CD4-positive, alpha-beta T cell treated with Interleukin-1 beta for 1 hour (primary cell): ENCODE measurements at places on chromosomes 2 and 18.

- DNase-seq, result no peak
These were observed 30.4 kb downstream of the INPP4A start for GRCh38 chr2:98474979-98475632.

- peak; percentile 12 for DNase-seq
These were observed 3.9 kb upstream of the MLPH start for GRCh38 chr2:237483018-237483731.

GRCh38 chr18:37289423-37289822 is 276.2 kb downstream of the CELF4 start:
- no peak for DNase-seq

- no peak for DNase-seq
These were observed 75.3 kb upstream of the NPAS2 start for GRCh38 chr2:100744589-100744988.

DNA sequence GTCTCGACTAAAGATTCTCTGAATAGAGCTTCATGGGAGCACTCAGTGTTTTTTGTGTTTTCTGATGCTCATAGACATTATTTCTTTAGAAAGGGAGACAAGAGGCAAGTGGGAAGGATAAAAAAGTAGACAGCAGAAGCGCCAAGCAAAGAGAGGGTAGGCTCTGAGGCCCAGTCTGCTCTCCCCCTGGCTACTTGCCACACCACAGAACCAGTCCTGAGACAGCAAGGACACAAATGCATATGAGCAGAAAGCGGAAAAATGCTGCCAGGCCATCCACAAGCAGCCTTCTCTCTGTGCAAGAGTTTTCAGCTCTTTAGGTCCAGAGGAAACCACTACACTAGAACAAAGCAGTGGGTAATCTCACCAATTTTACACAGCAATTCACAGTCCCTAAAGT is 285.4 kb downstream of the ZNF521 start:
- no peak for DNase-seq

DNA sequence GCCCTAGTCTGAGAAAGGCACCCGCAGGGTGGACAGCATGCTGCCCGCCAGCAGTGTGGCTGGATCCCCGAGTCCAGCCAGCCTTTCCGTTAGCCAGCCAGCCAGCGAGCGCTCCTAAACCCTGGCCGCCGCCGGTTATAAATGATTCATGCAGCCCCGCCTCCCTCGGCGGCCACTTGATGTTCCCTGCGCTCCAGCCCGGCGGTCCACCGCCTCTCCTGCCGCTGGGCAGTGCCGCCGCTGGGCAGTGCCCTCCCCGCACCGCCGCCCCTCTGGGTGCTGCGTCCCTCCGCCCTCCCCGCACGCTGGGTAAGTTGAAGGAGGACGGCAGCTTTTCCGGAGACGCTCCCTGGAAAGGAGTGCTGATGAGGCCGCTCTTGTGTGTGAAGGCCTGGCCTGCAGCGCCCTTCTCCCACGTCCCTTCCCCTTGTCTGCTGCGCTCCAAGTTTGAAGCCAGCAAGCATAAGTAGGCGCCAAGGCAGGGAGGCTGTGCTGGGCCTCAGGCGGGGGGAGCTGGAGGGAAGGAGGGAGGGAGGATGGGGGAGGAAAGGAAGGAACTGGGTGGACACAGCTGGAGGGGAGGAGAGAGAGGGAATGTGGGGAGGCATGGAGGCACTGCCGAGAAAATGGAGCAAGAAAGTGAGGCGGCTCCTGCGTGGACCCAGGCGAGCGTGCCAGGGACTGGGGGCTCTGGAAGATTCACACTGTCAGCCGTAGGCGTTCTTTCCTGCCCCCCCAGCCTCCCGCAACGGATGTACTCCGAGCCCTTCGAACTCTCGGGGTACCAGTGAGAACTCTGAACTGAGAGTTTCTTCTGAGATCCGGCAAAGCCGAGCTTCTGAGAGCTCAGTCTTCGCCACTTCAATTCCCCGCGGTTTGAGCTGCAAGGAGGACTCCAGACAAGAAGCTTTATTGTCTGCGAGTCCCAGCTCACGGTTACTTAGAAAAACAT is 131.9 kb downstream of the GLI2 start:
- no peak for DNase-seq

DNA sequence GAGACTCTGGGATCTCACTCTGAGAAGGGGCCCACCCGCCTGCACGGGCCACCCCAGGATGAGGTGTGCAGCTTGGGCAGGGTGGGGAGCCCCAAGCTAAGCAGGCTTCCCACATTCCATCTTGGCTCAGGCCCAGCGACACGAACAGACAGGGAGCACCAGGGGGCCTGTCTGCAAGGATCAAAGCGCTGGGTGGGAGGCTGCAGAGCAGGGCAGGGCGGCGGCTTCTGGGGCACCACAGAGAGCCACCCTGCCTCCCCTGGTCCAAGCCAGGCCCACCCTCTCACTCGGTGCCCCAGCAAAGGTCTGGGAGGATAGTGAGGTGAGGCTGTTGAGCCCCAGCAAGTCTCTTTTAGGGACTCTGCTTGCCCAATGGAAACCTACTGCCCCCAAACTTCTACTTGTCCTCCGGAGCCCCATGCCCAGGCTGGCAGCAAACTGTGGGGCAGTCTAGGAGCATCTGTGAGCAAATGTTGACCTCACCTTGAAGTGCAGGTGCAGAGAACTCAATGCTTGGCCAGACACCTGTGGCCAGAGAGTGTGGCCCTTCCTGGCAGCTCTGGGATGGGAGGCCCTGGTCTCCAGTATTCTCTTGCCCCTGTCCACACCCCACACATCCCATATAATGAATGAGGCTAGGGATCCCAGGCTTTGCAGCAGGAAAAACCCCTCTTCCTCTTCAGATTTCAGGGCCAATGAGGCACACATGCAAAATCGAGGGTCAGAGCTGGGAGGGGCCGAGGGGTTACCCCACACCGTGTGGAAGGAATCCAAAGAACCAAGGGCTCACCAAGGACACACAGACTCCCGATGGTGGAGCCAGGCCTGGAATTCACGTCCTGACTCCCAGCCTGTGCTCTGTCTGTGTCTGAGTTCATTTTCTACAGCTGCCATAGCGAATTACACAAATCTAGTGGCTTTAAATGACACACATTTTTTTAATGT is 18.8 kb upstream of the GLI2 start:
- no peak for DNase-seq

DNA sequence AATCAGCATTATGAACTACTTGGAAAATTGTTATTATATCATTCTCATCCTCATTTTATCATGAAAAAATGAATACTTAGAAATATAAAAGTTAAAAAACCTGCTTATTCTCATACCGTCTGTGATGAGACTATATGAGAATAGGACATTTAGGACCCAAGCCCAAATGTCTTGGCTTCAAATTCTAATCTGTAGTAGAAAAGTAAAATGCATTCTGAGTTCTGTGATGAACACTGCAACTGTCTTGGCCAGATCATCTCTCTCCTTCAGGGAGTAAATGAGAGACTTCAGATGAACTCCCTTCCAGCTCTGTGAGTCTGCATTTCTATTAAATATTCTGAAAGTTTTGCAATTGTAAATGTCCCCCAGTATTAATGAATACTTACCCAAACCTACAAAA is 940.7 kb upstream of the KLHL29 start:
- no peak for DNase-seq

DNA sequence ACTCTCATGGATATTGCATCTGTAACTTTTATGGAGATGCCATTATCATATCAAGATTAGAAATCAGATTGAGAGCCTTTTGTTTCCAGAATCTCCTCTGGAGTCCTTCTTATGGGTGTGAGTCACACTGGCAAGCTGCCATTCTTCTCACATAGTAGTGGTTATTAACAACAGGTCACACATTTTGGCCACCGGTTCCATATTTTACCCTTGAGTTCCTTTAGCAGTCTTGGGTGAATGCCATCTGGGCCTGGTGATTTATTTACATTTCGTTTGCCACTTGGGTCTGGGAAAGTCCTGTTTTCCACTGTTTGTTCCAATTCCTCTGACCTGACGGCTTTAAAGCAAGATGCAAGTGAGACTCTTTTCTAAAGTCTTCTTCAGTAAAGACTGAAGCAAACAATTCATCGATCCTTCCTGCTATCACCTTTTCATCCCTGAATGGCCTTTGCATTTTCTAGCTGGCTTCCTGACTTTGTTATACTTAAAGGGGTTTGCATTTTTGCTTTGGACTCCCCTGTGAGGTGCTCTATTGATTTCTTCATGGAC is 80.5 kb upstream of the CAVIN2 start:
- DNase-seq, result no peak

GRCh38 chr2:178088774-178089270 is 16.2 kb upstream of the PDE11A start:
- DNase-seq, result no peak

GRCh38 chr18:22324191-22325131 is 93.3 kb downstream of the CTAGE1 start:
- no peak for DNase-seq

DNA sequence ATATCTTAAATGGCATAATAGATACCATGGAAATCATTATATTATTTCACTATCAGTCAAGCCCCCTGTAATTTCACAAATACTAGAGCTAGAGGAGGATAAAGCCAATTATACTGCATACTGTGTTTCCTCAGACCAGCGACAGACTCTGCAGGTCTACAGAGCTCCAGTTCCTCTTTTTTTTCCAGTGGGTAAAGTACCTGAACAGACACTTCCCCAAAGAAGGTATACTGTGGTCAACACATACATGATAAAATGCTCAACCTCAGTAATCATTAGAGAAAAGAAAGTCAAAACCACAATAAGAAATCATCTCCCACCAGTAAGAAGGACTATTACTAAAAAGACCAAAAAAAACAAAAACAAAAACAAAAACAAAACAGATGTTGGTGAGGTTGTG is 44.6 kb downstream of the SCN7A start:
- DNase-seq, result no peak

DNA sequence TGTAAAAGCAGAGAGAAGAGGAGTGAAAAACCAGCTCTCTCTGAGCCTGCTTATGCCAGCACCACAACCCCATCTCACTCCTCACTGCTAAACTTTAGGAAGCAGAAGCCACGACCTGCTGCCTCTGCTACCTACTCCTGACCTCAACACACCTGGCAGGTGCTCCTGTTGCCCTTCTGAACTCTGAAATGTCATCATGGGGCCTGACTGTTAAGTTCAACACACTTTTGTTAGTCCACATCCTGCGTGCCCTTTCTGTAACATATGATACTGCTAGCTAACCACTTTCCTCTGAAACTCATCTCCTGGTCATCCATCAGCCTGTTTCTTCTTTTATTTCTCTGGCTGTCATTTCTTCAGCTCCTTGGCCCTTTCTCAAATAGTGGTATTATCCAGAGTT is 118.1 kb downstream of the EPB41L3 start:
- DNase-seq, result no peak

DNA sequence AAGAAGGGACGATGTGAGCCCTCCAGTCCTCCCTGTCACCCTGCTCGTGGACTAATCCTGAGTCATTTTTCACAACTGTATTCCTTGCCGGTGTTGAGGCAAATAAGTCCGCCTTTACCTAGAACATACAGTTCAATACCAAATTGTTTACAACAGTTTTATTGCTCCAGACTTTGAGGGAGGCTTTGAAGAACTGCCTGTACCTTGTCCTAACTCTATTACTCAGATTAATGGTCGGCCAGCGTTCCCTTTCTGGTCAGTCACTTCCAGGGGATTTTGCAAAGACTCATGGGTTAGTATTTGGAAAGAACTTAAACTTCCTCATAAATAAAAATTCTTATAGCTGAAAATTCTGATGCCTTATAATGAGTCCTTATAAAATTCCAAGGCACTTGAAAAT is 85.1 kb upstream of the ZNF532 start:
- DNase-seq, result no peak

GRCh38 chr2:122804494-122804893 is 1049.0 kb downstream of the TSN start:
- DNase-seq, result no peak

GRCh38 chr2:172307800-172308199 is 119.6 kb upstream of the ITGA6 start:
- DNase-seq, result no peak

- DNase-seq, result no peak
These were observed 2109.9 kb upstream of the PIK3C3 start for GRCh38 chr18:39845106-39845505.

DNA sequence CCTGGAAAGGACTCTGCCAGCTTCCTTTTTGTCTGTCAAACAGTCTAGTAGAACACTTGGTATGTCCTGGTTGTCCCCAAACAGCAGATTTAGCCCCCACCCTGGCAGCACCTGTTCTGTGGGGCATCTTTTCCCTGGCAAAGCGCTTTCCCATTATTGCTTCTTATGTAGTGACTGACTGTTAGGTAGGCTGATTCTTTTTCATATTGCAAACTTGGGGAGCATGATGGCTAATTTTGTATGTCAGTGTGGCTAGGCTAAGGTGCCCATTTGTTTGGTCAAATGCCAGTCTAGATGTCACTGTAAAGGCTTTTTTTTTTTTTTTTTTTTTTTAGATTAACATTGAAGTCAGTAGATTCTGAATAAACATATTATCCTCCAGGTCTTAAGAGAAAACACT is 140.2 kb downstream of the MYCN start:
- DNase-seq, result no peak

DNA sequence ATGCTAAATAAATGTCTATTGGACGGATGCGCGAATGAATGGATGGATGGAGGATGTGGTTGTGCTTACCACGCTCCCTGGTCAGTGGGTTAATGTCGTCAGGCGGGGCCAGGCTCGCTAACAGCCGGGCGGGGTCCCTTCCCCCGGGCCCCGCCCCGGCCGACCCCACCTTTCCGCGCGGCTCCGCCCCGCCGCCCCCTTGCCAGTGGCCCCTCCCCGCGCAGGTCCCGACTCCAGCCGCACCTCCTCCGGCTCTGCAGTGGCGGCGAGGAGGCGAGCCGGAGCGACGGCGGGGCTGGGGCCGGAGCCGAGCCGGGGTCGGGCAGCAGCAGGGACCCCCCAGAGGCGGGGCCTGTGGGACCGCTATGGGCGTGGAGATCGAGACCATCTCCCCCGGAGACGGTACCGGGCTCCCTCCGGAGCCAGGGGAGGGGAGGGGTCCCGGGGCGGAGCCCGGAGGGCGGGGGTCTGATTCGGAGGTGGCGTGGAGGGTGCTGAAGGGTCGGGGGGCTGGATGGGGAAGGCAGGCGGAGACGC is at the start of gene FKBP1B:
Gene FKBP1B (plus strand): TSS at position 257 of the 537 bp plus-strand sequence. CDS start 109 bp downstream, at position 366.
- peak; percentile 45 for DNase-seq

GRCh38 chr2:11175293-11175795 is 20.1 kb downstream of the SLC66A3 start:
- no peak for DNase-seq

DNA sequence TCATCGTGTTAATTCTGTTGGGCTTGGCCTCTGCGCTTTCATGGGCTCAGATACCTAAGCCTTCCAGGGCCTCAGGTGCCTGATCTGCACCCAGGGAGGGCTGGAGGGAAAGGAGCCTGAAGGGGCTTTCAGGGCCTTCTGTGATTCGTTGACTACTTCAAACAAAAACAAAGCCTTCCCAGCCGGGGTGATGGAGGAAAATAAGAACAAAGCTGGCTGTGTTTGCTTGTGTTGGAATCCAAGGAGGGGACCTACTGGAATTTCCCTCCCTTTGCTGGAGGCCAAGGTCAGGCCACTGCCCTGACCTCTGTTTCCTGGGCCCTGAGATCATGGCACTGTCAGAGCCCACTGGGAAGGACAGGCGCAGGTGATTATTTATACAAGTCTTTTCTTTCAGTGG is 135.3 kb downstream of the KLHL29 start:
- DNase-seq, result no peak

- no peak for DNase-seq
These were observed 88.8 kb downstream of the UXS1 start for GRCh38 chr2:106105151-106105922.
